ENCODE measurements at places on chromosomes 11 and 22.
A peak's percentile ranks its signal among the peaks of the same experiment; 100 is the strongest.

DNA sequence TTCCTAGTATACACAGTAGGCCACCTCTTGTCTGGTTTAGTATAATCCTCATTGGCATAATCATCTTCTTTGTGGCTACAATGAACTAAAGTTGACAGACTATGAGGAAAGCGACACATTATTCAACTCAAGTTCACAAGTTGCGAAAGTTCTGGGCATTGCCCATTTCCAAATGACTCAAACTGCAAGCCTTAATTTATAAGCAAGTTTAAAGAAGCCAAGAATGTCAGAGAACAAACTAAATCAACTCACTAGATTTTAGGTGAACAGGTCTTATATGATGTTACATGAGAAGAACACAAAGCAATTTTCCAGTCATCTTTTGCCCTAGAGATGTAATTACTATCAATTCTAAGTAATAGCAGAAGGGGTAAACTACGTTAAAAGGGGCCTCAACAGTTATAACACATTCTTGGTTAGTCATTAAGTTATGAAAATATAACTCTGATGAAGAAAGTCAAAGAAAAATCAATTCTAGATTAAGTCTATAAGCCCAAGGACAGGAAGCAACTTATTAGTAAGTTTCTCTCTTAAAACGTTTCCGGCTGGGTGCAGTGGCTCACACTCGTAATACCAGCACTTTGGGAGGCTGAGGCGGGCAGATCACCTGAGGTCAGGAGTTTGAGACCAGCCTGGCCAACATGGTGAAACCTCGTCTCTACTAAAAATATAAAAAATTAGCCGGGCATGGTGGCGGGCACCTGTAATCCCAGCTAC, 21.5 kb downstream of the PICALM start:
- H3K27ac ChIP-seq: peak overlapping the region; percentile 44
- no peaks in the 10 kb centered on the region for H3K27me3 ChIP-seq
- DNase-seq: no peak
- no peaks in the 10 kb centered on the region for H3K36me3 ChIP-seq

GRCh38 chr11:110323786-110324185, 27.4 kb upstream of the RDX start:
- no peaks in the 10 kb centered on the region for H3K27me3 ChIP-seq
- no peak overlapping the region for H3K27ac ChIP-seq
- DNase-seq: no peak
- H3K36me3 ChIP-seq: no peaks in the 10 kb centered on the region
- no peak overlapping the region for H3K4me3 ChIP-seq

DNA sequence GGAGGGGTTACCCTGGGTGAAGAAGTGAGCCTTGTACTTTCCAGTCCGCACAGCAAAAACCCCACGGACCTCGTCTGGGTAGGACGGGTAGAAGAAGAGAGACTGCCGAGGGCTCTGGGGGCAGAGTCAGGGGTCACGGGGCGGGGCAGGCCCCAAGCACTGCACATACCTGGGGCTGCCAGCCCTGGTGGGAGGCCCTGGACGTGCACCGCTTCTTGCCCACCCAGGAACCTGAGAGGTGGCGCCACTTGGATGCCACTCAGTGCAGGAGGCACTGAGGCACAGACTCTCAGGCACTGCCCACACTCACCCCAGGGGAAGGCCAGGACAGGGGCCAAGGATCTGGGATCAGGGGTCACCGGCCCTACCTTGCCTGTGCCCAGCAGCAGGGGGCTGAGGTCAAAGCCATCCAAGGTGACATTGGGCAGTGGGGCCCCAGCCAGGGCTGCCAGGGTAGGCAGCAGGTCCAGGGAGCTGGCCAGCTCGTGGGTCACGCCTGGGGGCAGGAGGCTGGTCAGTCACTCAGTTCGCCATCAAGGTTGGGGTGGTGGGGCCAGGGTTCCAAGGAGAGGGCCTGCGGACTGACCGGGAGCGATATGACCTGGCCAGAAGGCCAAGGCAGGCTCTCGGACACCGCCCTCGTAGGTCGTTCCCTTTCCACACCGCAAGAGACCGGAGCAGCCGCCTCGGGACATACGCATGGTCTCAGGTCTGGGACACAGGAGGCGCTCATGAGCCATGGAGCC, 2.2 kb downstream of the ARSA start:
- H3K27ac ChIP-seq: no peak overlapping the region
- DNase-seq: peak; percentile 56
- H3K4me3 ChIP-seq: no peak overlapping the region
- H3K4me1 ChIP-seq: peaks cover 22% of the 10 kb centered on the region
- no peaks in the 10 kb centered on the region for H3K27me3 ChIP-seq

GRCh38 chr22:35299217-35299672, 449 bp upstream of the TOM1 start:
- no peaks in the 10 kb centered on the region for H3K27me3 ChIP-seq
- peak overlapping the region; percentile 76 for H3K27ac ChIP-seq
- no peak for DNase-seq
- peaks cover 13% of the 10 kb centered on the region for H3K4me1 ChIP-seq
- peaks cover 27% of the 10 kb centered on the region for H3K36me3 ChIP-seq

DNA sequence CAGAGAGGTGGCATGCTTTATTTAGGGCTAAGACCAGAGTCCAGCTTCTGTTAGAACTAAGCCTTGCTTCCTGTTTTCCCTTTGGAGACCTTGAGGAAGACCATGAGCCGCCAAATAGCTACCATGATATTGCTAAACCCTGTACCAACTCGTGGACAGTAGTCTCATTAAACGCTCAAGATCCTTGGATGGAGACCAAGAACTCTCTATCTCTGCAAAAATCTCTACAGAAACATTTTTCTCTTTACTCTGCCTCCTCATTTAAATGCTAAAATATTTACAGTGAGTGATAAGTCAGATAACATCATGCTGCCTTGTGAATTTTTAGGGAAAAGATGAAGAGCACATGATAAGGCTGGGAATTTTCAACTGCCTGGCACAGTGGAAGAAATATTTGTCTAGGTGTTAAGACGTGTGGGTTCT, 197.8 kb downstream of the MAML2 start:
- peaks cover 26% of the 10 kb centered on the region for H3K4me1 ChIP-seq
- H3K27me3 ChIP-seq: no peaks in the 10 kb centered on the region
- no peak for DNase-seq
- H3K4me3 ChIP-seq: no peak overlapping the region
- H3K36me3 ChIP-seq: no peaks in the 10 kb centered on the region

DNA sequence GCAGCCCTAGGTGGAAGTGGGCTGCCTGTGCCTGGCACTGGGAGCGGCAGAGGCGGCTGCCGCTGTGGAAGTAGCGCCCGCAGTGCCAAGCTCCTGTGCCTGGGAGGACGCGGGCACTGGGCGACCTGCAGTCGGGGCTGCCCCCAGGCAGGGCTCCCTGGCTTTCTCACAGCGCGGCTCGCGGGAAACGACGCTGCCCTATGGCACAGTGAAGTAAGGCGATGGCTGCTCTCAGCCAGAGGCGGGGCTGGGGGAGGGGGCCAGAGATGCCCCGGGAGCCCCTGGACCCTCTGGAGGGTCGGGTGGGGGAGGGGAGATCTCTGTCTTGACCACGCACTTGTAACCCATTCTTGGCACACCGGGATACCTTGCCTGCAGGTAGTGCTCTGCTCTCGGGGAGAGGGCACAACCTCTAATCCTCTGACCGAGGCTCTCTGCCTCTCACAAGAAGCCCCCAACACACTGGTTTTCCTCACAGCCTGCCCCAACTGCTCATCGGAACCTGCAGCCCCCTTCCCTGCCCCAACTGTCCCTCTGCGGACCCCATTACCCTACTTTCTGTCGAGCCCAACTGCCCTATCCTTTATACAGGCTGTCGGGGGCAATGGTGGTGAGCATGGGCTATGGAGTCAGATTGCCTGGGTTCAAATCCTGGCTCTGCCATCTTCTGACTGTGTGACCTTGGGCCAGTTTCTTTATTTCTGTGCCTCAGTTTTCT, 32.2 kb upstream of the TRIM29 start:
- peak; percentile 55 for DNase-seq
- H3K4me1 ChIP-seq: no peaks in the 10 kb centered on the region
- H3K27ac ChIP-seq: no peak overlapping the region
- H3K27me3 ChIP-seq: no peaks in the 10 kb centered on the region

- no peaks in the 10 kb centered on the region for H3K27me3 ChIP-seq
- no peaks in the 10 kb centered on the region for H3K36me3 ChIP-seq
- no peak overlapping the region for H3K4me3 ChIP-seq
- H3K27ac ChIP-seq: no peak overlapping the region
These were observed 7.7 kb downstream of the ARAP1 start for GRCh38 chr11:72744474-72744873.

DNA sequence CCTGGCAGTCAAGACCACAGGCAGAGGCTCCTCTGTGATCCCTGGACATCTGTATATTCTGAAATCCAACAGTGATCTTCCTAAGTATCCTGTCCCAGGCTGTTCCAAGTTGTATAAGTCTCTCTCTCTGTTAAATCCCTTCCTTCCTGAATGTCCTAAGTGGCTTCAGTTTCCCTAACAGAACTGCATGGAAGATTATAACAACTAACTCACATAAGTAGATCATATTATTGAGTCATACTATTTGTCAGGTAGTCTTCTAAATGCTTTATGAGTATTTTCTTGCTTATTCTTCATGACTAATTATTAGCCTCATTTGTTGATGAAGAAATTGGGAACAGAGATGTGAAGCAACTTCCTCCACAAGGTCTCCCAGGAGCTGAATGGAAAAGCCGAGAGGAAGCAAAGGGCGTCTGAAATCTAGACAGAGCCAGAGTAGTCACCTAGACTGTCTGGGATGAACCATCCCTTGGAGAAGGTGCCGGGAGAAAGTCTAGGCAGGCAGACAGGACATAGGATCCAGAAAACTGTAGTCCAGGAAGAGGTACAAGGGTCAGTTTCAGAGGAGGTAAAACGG, 93.2 kb upstream of the FAT3 start:
- no peaks in the 10 kb centered on the region for H3K27me3 ChIP-seq
- H3K4me1 ChIP-seq: peaks cover 26% of the 10 kb centered on the region
- DNase-seq: peak; percentile 69

GRCh38 chr22:45071618-45072017, 61.8 kb upstream of the PHF21B start:
- no peaks in the 10 kb centered on the region for H3K27me3 ChIP-seq
- no peak overlapping the region for H3K27ac ChIP-seq
- no peak for DNase-seq

DNA sequence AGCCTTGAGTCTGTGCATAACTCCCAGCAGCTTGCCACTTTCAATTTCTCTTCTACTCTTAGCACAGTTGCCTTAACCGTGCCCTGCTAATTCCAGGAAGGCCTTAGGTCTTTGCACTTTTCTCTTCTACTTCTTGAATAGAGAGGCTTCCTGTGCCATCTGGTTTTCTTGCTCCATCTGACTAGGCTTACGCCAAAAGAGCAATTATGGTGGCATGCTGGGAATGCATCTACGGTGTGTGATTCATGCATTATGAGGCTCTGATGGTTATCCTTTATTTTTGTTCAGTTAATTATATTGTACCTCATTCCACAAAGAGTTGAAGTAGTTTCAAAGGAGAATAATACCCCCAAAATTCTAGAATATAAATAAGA, 29.4 kb downstream of the SIK2 start:
- DNase-seq: no peak
- H3K4me1 ChIP-seq: peaks cover 27% of the 10 kb centered on the region
- peak overlapping the region; percentile 26 for H3K27ac ChIP-seq
- H3K4me3 ChIP-seq: no peak overlapping the region
- no peaks in the 10 kb centered on the region for H3K27me3 ChIP-seq
- peaks cover 7% of the 10 kb centered on the region for H3K36me3 ChIP-seq

- H3K27ac ChIP-seq: no peak overlapping the region
- no peaks in the 10 kb centered on the region for H3K36me3 ChIP-seq
- H3K4me1 ChIP-seq: no peaks in the 10 kb centered on the region
- no peaks in the 10 kb centered on the region for H3K27me3 ChIP-seq
These were observed 123.6 kb downstream of the GALNT18 start for GRCh38 chr11:11498195-11498594.

DNA sequence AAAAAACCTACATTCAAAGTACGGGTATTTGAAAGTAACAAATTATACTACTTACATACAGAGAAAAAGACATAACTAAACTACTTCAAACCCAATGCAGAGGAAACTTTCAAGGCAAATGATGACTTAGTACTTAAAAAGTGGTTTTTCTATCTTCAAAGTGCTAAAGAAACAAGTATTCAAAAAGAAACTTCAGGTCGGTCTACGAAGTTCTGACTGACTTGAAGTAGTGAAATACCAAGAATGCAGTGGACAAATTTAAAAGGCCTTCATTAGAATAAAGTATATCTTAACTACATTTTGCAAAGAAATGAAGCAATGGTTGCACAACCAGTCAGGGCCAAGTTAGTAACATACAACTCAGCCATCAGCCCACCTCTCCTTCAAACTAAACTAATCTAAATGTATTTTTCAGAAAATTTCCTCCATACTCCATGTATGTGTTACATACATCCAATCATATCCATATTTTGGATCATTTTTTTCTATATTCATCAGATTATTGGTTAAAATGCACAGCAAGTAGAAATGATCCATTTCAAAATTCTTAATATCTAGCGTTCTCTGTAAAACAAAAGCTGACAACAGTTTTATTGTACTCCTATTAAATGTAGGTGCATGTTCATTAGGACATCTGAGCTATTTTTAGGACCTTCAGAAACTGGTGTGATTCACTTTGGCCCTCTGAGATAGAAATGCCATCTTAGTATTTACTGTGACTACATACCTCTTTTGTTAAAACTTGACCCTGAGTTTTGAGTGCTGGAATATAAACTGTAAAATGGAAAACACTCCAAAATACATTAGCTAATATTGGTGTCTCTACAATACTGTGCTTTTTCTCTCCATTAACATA, 49.9 kb downstream of the BIRC2 start:
- H3K4me1 ChIP-seq: no peaks in the 10 kb centered on the region
- no peaks in the 10 kb centered on the region for H3K27me3 ChIP-seq
- DNase-seq: no peak
- H3K4me3 ChIP-seq: no peak overlapping the region

- peaks cover 21% of the 10 kb centered on the region for H3K4me1 ChIP-seq
- H3K4me3 ChIP-seq: no peak overlapping the region
- H3K36me3 ChIP-seq: no peaks in the 10 kb centered on the region
- H3K27ac ChIP-seq: peak overlapping the region; percentile 38
These were observed 120.3 kb upstream of the ARHGAP20 start for GRCh38 chr11:110832539-110832938.

DNA sequence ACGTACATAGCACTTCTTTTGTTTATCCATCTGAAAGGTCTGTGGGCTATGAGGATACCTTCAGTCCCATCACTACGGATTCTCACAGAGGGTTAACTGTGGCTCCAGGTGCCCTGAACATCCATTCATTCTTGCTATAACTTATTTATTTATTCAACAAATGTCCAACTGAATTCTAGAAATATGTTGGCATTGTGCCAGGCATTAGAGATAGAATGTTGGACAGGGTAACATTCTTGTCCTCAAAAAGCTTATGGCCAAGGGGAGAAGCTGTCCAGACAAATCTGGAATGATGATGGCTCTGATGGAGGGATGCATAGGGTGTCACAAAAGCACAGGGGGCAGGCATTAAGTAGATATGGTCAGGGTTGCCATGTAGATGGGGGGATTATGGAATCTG, 8.4 kb downstream of the OLFML1 start:
- no peaks in the 10 kb centered on the region for H3K27me3 ChIP-seq
- no peaks in the 10 kb centered on the region for H3K4me1 ChIP-seq
- no peaks in the 10 kb centered on the region for H3K36me3 ChIP-seq
- H3K4me3 ChIP-seq: no peak overlapping the region
- no peak overlapping the region for H3K27ac ChIP-seq

GRCh38 chr11:17026487-17027082, 12.4 kb upstream of the PLEKHA7 start:
- H3K27ac ChIP-seq: no peak overlapping the region
- H3K27me3 ChIP-seq: no peaks in the 10 kb centered on the region
- DNase-seq: no peak
- no peaks in the 10 kb centered on the region for H3K4me1 ChIP-seq
